ENCODE measurements at places on chromosomes 13 and 19.

- DNase-seq, result no peak
These were observed 33.4 kb downstream of the STK24 start for GRCh38 chr13:98543378-98544103.

- DNase-seq, result no peak
These were observed 254.3 kb upstream of the SLITRK1 start for GRCh38 chr13:84136582-84136981.

- DNase-seq, result no peak
These were observed 1430.7 kb upstream of the PCDH20 start for GRCh38 chr13:62846302-62846701.

DNA sequence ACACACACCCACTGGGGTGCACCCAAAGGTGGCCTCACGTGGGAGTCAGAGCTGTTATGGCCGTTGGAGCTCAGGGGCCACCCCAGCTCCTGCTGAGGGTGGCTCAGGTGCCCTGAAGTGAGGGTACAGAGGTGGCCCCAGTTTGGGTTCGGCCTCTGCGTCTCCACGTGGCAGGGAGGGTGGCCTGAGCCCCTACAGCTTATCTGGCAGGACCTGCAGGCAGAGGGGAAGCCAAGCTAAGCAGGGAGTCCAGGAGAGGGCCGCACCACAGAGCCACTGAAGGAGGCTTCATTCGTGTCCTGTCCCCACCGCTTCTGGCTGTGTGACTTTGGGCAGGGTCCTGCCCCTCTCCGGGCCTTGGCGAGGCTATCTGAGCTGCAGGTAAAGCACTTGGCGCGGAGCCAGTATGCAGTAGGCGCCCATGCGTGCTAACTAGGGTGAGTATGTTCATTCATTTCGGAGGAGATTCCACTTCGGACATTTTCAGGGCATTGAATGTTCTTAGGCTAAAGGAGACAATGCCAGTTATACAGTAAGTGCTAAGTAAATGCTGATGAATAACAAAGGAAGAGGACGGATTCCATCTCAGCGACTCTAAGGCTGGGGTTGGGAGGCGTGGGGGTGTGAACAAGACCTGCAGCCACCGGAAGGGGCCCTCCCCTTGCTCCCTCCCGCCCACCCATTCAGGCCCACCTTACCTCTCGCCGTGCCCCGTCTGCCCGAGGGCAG lies 4.9 kb downstream of the REX1BD start:
- no peak for DNase-seq

- DNase-seq, result no peak
These were observed 411.0 kb downstream of the HS6ST3 start for GRCh38 chr13:96500953-96501352.

- no peak for DNase-seq
These were observed 1358.5 kb upstream of the PCDH9 start for GRCh38 chr13:68588623-68589022.

Data from keratinocyte (primary cell).